ENCODE measurements at places on chromosomes 4 and X.
A peak's percentile ranks its signal among the peaks of the same experiment; 100 is the strongest.

DNA sequence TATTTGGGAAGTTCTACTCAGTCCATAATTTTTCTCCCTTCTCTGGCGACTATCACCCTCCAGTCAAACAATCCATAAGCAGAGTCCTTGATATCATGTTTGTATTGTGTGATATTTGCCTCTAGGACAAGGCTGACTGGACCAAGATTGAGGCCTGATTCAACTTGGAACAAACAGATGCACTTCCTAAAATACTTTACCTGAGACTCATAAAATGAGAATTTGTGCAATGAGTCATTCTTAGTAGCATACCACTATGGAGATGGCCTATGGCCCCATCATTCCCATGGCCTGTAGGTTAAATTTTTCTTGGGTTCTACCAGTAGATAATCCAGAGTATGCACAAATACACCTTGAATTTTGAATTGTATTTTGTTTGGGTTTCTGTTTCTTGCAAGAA, 74.2 kb upstream of the DMD start:
- no peak for DNase-seq

DNA sequence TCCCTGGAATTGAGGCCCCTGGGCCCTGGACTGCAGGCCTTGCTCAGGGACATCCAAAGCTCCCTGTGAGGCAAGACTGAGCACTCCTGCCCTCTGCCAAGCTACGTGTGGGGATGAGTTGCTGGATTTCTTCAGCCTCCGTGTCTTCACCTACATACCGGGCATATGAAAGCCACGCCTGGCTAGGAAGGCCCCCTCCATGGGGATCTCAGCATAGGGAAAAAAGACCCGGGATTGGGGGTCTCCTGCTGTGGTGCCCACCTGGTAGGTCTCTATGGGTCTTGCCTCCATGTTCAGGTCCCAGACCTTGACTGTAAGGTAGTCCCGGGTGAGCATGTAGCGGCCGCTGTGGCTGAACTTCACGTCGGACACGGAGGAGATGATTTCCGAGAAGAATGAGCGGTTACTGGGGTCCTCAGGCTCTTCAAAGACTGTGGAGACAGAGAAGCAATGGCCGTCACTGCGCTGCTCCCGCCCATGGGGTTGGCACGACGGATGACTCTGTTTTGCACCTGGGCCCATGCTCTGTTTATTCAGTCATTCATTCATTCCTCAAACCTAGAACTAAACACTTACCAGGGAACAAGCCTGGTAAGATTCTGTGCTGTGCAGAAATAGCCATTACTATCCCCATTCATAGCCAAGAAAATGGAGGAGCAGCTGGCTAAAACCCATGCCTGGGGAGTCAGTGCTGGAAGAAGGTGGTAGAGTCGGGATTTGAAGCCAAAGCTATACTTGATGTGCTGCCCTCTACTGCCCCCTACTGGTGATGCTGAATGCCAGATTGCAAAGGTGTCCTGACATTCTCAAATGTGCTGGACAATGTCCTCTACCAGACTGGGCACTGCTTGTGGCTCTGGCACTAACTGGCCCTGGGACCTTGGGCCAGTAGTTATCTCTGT, 63.9 kb downstream of the WFS1 start:
- DNase-seq = no peak

DNA sequence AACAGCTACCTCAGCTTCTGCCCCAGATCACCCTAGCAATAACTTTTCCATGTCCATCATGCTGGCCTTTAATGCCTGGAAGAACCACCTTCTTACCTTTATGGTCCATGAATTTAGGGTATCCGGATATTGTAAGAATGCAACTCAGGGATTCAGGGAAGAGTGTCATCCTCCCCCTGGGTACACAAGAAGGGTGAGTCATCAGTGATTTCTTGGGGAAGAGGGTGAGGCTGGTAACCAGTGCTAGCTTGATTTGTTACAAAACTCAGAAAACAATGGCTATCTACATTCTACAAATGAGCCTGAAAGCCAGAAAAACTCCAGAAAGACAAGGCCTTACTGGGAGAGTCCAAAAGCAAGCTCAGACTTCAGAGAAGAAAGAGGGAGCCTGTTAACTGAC, 10.4 kb upstream of the NALF2 start:
- DNase-seq = no peak

DNA sequence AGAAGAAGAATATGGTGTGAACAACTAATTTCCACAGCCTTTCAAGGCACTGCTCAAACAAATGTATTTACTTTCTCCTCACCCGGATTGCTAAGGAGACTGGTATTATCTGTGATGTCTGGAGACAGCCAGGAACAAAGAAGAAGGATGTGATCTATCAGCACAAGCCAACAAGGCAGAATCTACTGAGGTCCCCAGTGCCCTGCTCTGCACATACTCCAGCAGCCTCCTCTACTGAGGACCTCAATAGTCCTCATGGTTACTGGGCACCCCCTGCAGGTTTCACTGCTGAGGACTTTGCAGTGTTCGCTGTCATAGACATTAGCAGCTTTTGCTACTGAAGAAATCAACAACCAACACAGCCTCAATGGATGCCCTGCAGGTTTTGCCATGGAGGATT, 930.1 kb downstream of the ADGRL3 start:
- DNase-seq = no peak

GRCh38 chr4:150948074-150948473, 67.0 kb downstream of the LRBA start:
- DNase-seq = no peak

- DNase-seq = no peak
These were observed 418.9 kb upstream of the RPS6KA3 start for GRCh38 chrX:20685652-20686051.

GRCh38 chrX:49171752-49172279, at the start of gene PLP2:
Gene PLP2, plus strand, starts transcription at chrX:49171898. Its CDS starts 103 bp downstream, at chrX:49172001.
- DNase-seq = no peak

DNA sequence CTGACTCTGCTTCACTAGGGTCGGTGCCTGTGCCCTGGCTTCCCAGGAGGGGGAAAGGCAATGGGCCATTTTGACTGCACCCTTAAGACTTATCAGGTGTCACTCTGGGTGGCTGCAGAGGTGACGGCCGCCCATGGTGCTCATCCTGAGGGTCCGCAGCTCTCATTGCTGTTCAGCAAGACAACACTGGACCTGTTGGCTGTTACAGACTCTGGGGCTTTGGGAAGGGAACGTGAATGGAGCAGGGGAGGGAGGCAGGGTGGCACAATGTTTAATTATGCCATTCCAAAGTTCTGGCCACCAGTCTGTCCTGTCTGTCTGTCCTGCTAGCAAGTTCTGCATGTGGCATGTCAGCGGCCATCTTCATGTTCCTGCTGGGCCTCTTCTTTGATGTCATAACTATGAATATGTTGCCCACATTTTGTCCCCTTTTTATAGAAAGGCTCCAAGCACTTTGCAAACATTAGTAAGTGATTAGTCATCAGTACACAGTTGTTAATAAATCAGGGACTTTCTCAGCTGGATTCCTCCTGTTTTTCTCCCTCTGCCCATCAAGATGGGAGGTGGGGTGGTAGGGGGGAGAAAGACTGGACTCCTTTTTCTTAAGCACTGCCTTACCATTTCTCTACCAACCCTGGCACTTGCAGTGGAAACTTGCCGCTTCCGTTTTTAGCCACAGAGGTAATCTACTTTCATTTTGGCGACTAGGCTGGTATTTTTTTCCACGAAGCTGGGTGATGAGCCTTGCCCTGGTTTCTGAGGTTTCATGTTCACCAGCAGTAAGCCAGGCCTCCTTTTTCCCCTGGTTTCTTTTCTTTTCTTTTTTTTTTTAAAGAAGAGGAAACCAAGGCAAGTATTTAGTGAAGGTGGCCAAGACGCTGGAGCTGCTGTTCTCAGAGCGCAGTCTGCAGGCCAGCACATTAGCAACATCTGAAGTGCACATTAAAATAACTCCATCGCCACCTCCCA, 88.6 kb upstream of the TRIM2 start:
- DNase-seq = no peak

DNA sequence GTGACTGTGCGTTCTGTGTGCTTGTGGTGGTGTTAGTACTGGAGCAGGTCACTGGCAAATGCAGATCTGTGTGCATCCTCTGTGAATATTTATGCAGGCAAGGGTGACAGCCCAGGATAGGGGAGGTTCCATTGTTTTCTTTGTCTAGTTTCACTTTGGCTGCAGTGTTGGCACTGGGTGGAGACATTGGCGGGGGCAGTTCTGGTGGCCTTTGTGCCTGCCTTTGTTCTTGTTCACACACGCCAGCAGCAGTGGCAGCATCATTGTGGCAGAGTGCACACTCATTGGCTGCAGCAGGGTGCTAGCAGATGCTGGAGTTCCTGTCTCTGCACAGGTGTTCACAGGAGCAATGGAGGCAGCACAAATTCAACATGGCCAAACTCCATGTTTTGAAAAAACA, 495.3 kb downstream of the UBE2NL start:
- no peak for DNase-seq

GRCh38 chrX:48487362-48487798, 11.4 kb downstream of the FTSJ1 start:
- no peak for DNase-seq

DNA sequence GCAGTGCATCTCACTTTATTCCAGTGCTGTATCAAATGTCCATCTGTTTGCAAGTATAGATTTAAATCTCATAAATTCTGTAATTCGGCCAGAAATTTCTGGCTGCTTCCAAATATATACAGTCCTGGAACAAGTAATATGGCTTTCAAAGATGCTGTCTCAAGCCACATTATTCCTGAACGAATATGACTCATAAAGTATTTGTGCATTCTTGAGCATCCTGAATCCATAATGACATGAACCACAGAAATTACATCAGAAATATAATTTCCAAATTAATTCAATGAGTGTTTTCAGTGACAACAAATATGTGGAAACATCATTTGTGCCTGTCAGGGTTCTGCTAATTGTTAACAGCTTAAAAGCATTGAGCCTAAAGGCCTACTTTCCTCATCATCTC, 140.9 kb upstream of the HPGD start:
- DNase-seq = no peak

DNA sequence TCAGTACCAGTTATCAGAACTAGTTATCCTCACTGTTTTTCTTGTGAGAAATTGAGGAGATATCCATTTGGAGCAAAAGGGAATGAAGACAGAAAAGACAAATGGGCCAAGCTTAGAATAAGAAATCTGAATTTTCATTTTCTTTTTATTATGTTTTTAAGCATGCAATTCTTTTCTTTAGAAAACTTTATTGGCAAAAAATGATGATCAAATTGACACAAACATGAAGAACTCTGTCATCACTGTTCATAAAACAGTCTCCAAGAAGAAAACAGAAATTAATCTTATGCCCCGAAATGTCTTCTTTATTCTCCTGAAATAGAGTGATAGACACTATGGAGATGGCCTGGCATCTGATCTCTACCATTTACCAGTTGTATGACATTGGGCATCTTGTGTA, 139.0 kb downstream of the ARHGAP24 start:
- DNase-seq = no peak

GRCh38 chr4:148062301-148062950, 330.5 kb downstream of the ARHGAP10 start:
- DNase-seq = no peak

GRCh38 chrX:153569475-153569874, 29.5 kb downstream of the CCNQ start:
- no peak for DNase-seq

GRCh38 chr4:182203872-182204411, 39.3 kb upstream of the TENM3 start:
- DNase-seq = no peak

DNA sequence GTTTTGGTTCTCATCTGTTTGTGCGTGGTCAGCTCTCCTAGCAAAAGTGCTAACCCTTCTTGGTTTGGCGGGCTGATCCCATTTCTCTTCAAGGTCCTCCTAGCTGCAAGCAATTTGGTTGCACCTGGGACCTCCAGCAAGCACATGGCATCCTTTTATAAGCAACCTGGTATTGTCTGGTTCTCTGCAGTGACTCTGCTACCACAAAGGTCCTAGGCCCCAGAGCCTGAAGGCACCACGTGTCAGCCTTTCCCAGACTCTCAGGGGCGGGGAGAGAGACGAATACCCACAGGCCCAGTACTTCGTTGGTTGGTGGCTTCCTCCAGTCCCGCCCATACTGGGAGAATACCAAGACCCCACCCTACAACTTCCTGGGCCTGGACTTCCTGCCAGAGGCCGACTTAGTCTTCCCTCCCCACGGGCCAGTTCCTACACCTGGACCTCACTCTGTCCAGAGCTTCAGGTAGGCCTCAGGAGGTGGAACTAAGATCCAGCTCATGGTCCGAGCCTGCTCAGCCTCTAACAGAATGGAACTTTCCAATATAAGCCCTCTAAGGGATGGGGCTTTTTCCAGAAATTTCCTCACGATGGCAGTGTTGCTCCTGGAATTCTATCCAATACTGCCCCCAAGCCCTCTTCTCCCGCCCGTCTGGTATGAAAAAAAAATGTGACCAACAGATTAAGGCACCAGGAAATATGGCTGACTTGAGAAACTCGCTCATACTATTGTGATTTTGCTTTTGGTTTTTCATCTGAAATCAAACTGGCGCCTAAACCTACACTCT, 192.5 kb upstream of the STK26 start:
- DNase-seq = peak; percentile 73

DNA sequence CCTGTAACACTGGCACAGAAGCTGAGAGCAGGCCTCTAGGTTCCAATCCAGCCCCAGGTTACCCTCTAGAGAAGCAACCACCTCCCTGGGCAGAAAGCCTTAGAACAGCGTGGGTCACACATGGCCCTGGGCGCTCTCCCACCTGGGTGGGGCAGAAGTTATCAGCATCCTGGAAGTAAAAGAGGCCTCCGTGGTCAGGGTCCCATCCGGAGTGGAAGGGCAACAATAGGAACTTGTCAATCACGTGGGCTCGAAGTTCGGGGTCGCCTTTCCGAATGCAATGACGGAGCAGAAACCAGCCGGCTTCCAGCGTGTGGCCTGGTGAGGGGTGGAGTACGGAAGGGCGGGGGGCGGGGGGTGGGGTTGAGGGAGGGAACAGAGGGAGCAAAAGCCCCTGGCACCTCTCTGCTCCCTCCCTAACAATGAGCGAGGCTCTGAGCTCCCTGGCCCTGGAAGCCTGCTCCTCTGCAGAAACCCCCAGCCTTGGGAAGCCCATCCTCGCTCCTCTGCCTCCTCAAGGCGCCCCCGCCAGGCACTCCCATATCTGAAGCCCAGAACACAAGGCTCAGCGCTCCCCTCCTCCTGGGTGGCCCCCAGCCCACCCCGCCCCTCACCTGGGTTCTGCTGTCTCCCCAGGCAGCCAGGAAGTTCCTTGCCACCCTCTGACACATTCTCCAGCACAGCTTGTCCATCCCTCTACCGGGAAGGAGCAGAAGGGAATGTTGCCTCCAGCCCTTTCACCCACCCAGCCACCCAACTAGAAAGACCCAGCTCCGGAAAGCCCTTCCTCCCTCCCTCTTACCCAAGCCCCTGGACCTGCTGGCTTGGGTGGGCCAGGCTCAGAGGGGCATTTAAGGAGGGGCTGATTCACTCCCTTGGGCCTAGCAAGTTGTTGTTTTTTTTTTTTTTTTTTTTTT, 2.8 kb downstream of the RENBP start:
- DNase-seq = no peak

GRCh38 chr4:71230271-71231128, 108.3 kb upstream of the SLC4A4 start:
- no peak for DNase-seq

All from smooth muscle cell of the brain vasculature (primary cell).